GM04504 (cell line): ENCODE measurements at places on chromosomes 2 and 18.

GRCh38 chr18:51011709-51012108 lies 18.3 kb upstream of the SMAD4 start:
- DNase-seq: no peak

DNA sequence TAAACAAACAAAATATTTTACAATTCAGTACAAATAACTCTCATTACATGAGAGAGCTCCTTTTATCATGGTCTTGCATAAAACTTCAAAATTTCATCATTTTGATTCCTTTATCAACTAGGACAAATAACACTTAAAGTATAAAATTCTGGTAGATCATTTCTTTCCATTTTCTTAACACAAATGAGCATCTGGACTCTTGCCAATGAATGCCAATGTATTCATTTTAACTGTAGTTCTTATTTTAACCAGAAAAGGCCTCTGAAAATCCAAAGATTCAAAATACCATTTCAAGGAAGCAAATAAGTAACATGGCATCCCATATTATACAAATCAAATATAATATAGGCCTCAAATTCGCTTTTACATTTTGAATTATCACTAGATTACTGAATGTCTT lies 13.8 kb upstream of the POU3F3 start:
- no peak for DNase-seq

DNA sequence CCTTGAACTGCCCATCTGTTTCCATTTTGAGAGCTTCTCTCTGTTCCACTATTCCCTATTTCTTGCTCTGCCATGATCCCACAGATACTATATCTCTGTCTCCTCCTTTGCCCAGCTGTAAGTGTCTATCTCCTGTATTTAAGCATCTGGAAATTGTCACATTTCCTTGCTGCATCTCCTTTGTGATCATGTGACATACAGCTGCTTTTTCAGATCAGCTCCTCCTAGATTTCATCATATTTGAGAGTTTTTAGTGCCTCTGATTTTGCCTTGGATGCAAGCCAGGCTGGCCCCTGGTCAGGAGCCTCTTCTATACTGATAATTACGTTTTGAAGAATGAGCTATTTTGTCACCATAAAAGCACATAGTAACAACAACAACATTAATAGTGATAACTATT lies 131.7 kb upstream of the TNP1 start:
- DNase-seq: no peak

DNA sequence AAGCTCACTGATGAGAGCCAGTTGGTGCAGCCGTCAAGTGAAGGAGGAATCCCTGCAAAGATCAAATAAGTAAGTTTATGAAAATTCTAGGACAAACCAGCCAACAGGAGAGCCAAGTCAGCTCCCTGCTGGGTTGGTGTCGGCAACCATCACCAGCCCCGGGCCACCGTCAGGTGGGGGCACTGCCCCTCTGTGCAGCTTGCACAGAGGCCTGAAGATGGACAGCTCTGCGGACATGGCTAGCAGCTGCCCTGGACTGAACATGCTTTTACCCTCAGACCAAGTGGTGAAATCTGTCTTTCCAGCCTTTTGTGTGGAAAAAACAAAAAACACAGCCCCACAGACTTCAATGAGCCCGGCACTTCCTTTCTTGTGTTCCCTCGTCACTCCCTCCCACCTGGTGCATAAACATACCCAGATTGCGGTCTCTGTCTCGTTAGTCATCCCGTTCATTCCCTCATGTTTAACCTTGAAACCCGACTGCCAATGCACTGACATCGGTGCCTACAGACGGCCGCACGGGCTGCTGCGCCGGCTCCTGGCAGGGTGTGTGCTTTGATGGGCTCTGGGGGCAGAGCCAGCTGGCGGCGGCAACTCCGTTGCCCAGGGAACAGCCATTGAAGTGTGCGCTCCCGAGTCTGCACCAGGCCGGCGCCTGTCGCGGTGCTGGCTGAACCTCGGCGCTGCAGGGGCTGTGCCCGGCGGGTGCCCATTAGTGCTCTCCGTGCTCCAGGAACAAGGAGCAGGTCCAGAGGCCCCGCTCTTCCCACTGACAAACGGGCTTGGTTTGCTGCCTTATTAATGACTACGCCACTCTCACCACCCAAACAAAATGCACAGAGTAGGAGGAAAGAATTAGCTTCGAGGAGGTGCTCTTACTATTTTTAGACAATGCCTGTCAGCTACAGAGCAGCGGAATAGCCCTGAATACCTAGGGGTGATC lies 95.3 kb downstream of the EIPR1 start:
- peak; percentile 5 for DNase-seq

DNA sequence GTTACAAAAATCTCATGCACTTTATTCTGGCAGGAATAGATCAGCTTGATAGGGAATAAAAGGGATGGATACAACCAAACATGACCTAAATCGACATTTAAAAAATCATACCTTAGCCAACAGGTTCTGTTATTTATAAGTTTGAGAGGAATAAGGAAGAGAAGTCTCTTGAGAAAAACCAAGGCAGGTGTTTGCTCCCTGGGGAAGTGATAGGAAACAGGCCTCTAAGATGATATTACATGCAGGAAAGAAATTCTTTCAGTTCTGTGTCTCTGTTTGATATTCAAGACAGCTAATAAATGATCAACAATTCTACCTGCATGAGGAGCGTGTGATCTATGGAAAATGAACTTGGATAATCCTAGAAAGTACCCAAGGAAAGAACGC lies 184.8 kb upstream of the ZEB2 start:
- DNase-seq: no peak

GRCh38 chr2:160457588-160457987 lies 36.0 kb downstream of the RBMS1 start:
- no peak for DNase-seq

GRCh38 chr2:29309090-29310029 lies 194.1 kb downstream of the CLIP4 start:
- DNase-seq: no peak

GRCh38 chr2:164523726-164524125 lies 97.6 kb downstream of the GRB14 start:
- DNase-seq: no peak

DNA sequence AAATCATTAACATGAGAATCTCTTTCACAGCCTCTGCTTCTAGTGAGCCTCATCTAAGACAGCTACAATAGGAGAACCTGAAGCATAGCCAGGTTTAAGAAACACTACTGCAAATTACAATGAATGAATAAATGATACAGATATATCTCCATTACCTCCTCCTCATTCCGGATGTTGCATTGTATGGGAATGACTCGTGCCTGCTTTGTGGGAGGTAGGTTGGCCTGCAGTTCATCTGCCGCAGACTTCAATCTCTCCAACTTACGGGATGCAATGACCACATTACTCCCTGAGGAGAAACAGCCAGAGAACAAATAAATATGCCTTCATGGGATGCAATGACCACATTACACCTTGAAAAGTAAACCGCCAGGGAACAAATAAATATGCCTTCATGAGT lies 15.4 kb downstream of the PECR start:
- no peak for DNase-seq

DNA sequence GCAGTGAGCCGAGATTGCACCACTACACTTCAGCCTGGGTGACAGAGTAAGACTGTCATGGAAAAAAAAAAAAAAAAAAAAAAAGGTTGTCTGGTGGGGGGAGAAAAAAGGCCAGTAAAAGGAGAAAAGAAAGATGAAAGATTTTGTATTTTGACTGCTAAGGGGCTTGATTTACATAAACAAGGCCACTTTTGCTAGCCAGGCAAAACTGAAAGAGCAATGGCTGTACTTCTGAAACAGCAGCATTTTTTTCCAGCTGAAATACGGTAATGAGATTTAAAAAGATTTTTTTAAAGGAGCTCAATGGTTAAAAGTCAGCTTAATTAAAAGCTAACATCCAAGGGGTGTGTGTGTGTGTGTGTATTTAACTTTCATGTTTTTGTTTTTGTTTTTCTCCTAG lies 11.3 kb upstream of the OXER1 start:
- no peak for DNase-seq

DNA sequence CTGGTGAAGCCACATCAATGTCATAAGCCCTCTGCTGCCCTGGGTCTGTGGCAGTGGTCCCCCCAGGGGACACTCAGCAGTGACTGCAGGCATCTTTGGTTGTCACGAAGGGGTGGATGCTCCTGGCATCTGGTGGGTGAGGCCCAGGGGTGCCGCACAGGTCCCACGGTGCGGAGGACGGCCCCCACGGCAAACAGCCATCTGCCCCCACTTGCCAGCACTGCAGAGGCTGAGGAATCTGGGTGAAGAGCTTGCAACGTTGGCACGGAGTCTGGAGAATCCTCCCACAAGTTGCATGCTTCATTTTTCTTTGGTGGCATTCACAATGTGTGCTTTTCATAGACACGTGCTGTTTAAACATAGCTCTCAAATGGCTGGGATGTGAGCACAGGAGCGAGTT lies 105.1 kb upstream of the PXDN start:
- no peak for DNase-seq

DNA sequence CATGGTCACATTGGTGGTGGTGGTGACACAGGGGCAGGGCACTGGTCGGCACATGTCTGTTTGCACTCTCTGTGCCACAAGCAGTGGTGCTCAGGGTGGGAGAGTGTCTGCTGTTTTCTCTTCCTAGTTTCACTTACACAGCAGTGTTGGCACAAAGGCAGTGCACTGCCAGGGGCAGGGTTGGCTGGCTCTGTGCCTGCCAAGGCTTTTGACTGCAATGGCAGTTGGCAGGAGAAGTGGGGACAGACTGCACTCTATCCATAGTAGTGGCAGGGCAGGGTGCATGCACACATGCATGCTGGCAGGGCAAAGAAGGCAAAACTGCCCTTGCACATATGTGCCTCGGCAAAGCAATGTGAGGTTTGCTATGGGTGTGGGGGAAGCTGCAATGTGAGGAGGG lies 635.9 kb downstream of the SUCLG1 start:
- DNase-seq: no peak

- no peak for DNase-seq
Measured at GRCh38 chr2:200619279-200619678, 33.5 kb downstream of the AOX1 start.
